Naive thymus-derived CD4-positive, alpha-beta T cell (primary cell): ENCODE measurements at places on chromosomes 11 and 22.
A peak's percentile ranks its signal among the peaks of the same experiment; 100 is the strongest.

- H3K4me3 ChIP-seq = no peak overlapping the region
- H3K36me3 ChIP-seq = no peaks in the 10 kb centered on the region
- no peak overlapping the region for H3K27ac ChIP-seq
Measured at GRCh38 chr11:99311870-99312269, 291.1 kb downstream of the CNTN5 start.

GRCh38 chr22:44366372-44367300 lies 53.9 kb upstream of the SHISAL1 start:
- no peak overlapping the region for H3K4me3 ChIP-seq
- DNase-seq = no peak
- no peaks in the 10 kb centered on the region for H3K27me3 ChIP-seq
- no peaks in the 10 kb centered on the region for H3K4me1 ChIP-seq
- no peak overlapping the region for H3K27ac ChIP-seq

DNA sequence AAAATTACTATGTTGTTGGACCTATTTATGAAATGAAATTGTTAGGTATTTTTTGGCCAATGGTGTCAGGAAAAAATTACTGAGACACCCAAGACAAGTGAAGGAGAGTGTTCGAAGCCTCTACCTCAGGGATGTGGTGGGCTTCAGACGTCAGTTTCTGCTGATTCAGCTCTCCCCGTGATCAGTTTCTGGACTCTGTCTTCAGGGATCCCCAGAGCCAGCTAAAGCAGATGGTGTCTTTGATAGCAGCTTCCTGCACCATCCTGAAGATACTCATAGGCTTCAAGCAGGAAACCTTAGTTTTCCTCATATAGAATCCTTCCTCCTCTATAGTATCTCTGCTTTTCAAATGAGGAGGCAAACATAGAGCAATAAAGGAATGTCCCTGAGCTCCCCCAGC lies 7.4 kb downstream of the CD248 start:
- no peak for DNase-seq
- no peaks in the 10 kb centered on the region for H3K36me3 ChIP-seq
- H3K4me1 ChIP-seq = peaks cover 21% of the 10 kb centered on the region
- no peaks in the 10 kb centered on the region for H3K27me3 ChIP-seq
- no peak overlapping the region for H3K27ac ChIP-seq
- no peak overlapping the region for H3K4me3 ChIP-seq

DNA sequence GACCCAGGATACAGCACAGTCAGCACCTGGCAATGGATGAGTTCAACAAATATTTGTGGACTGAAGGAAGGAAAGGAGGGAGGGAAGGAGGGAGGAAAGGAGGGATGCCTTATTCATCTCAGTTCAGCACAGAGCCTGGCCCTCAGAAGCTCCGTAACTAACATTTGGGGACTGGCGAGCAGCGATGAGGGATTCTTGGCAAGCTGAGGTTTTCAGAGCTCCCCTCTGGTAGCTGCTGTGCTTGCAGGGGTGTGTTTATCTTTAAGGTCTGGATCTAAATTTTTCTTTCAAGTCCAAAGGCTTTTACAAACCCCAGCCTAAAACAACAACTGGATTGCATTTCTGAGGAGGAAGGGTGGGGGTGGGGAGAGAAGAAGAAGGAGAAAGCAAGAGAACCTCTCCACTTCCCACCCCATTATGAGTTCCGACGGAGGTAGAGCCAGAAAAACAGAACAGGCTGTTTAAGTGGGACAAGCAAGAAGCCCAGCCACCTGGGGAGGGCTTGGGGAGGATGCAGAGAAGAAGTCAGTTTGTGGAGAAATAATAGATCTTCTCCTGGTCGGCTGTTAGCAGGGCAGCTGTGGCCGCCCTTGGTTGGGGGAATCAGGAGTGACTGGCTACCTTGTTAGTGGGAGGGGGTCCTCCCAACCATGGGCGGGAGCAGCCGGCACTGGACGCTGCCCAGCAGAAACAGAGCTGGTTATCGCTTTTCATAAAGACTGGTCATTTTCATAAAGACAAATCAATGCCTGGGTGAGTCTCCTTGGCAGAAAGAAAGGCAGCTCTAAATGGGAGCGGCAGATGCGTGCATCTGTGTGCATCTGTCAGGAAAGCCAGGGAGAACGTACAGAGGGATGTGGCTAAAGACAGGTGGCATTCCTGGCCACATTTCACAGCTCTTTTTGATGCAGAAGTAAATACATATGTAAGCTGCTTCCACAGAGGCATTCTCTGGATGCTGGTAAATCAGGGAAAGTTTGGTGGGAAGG lies 78.0 kb downstream of the TSPAN18 start:
- H3K27me3 ChIP-seq = no peaks in the 10 kb centered on the region
- H3K27ac ChIP-seq = no peak overlapping the region
- H3K4me3 ChIP-seq = no peak overlapping the region
- no peak for DNase-seq

GRCh38 chr11:48087974-48088681 lies 107.8 kb downstream of the PTPRJ start:
- peaks cover 3% of the 10 kb centered on the region for H3K4me1 ChIP-seq
- no peaks in the 10 kb centered on the region for H3K36me3 ChIP-seq
- H3K4me3 ChIP-seq = no peak overlapping the region
- H3K27ac ChIP-seq = no peak overlapping the region
- DNase-seq = no peak
- H3K27me3 ChIP-seq = no peaks in the 10 kb centered on the region

DNA sequence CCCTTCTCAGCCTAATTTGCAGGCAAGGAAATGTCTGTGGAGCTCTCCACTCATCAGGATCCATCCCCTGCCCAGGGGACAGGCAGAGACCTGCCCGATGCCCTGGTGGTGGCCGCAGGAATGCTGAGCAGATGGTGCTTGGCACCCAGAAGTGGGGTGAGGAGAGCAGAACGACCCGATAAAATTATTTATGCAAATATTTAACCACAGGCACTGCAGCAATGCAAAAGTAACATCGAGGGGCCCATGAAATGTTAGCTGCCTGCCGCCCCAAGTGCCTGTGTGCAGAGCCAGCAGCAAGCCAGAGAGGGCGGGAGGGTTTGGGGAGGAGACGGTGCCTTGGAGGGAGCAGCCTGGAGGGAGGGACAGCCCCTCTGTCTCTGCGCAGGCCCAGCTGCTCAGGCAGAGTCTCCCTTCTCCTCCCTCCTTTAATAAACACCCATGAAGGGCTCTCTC lies 205.5 kb downstream of the CTTN start:
- H3K36me3 ChIP-seq = no peaks in the 10 kb centered on the region
- no peaks in the 10 kb centered on the region for H3K27me3 ChIP-seq
- no peak overlapping the region for H3K27ac ChIP-seq
- DNase-seq = no peak

- no peak overlapping the region for H3K27ac ChIP-seq
- peaks cover 21% of the 10 kb centered on the region for H3K4me1 ChIP-seq
- H3K36me3 ChIP-seq = peaks cover 92% of the 10 kb centered on the region
- DNase-seq = no peak
- no peak overlapping the region for H3K4me3 ChIP-seq
Measured at GRCh38 chr11:128775468-128775867, 81.6 kb downstream of the FLI1 start.

DNA sequence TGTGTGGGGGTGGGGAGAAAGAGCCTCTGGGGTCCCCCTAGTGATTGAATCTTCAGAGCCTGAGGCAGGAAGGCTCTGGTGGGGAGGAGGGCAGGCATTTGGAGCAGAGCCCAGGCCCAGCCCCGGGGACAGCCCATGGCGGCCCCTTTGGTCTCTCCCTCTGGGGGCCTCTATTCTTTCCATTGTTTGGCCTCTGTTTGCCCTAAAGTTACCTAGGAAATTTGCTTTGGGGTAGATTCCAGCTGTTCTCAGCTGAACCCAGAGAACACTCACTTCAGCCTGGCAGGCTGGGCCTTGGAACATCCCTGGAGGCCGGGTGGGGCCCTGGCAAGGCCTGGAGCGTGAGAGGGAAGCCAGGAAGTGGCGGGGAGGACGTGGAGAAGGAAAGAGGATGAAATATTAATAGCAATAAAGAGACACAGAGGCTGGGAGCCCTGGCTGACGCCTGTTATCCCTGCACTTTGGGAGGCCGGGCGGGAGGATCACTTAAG lies 22.9 kb upstream of the A4GALT start:
- no peak overlapping the region for H3K27ac ChIP-seq
- DNase-seq = no peak
- no peaks in the 10 kb centered on the region for H3K27me3 ChIP-seq

GRCh38 chr11:19241260-19242178 lies 774 bp upstream of the E2F8 start:
- no peak for DNase-seq
- no peak overlapping the region for H3K27ac ChIP-seq
- peaks cover 12% of the 10 kb centered on the region for H3K4me1 ChIP-seq
- peaks cover 8% of the 10 kb centered on the region for H3K27me3 ChIP-seq

GRCh38 chr11:122523846-122524805 lies 131.4 kb upstream of the UBASH3B start:
- H3K27ac ChIP-seq = no peak overlapping the region
- no peaks in the 10 kb centered on the region for H3K27me3 ChIP-seq
- H3K36me3 ChIP-seq = no peaks in the 10 kb centered on the region
- no peak overlapping the region for H3K4me3 ChIP-seq

GRCh38 chr11:86885311-86885710 lies 69.9 kb downstream of the FZD4 start:
- no peak overlapping the region for H3K4me3 ChIP-seq
- no peak overlapping the region for H3K27ac ChIP-seq
- no peaks in the 10 kb centered on the region for H3K36me3 ChIP-seq
- H3K27me3 ChIP-seq = no peaks in the 10 kb centered on the region

GRCh38 chr22:37439347-37439746 lies 12.1 kb upstream of the ELFN2 start:
- DNase-seq = no peak
- H3K4me1 ChIP-seq = no peaks in the 10 kb centered on the region
- no peaks in the 10 kb centered on the region for H3K27me3 ChIP-seq
- H3K4me3 ChIP-seq = no peak overlapping the region
- H3K36me3 ChIP-seq = no peaks in the 10 kb centered on the region
- H3K27ac ChIP-seq = no peak overlapping the region

- DNase-seq = no peak
- no peaks in the 10 kb centered on the region for H3K36me3 ChIP-seq
- H3K27me3 ChIP-seq = no peaks in the 10 kb centered on the region
Measured at GRCh38 chr11:92703449-92703830, 266.0 kb upstream of the MTNR1B start.

- H3K27me3 ChIP-seq = no peaks in the 10 kb centered on the region
- H3K36me3 ChIP-seq = no peaks in the 10 kb centered on the region
- no peaks in the 10 kb centered on the region for H3K4me1 ChIP-seq
- no peak overlapping the region for H3K4me3 ChIP-seq
- DNase-seq = no peak
Measured at GRCh38 chr22:36795633-36796032, 19.7 kb upstream of the IFT27 start.

GRCh38 chr11:86091566-86091965 lies 22.7 kb upstream of the PICALM start:
- no peaks in the 10 kb centered on the region for H3K4me1 ChIP-seq
- no peak overlapping the region for H3K4me3 ChIP-seq
- H3K27me3 ChIP-seq = no peaks in the 10 kb centered on the region

- H3K36me3 ChIP-seq = no peaks in the 10 kb centered on the region
- no peak overlapping the region for H3K27ac ChIP-seq
- DNase-seq = no peak
- no peak overlapping the region for H3K4me3 ChIP-seq
- no peaks in the 10 kb centered on the region for H3K27me3 ChIP-seq
Measured at GRCh38 chr22:39178206-39179111, 26.0 kb upstream of the CBX7 start.

- DNase-seq = no peak
- H3K4me3 ChIP-seq = no peak overlapping the region
- no peaks in the 10 kb centered on the region for H3K36me3 ChIP-seq
- no peaks in the 10 kb centered on the region for H3K4me1 ChIP-seq
- H3K27me3 ChIP-seq = no peaks in the 10 kb centered on the region
Measured at GRCh38 chr11:79209540-79210266, 231.1 kb downstream of the TENM4 start.

DNA sequence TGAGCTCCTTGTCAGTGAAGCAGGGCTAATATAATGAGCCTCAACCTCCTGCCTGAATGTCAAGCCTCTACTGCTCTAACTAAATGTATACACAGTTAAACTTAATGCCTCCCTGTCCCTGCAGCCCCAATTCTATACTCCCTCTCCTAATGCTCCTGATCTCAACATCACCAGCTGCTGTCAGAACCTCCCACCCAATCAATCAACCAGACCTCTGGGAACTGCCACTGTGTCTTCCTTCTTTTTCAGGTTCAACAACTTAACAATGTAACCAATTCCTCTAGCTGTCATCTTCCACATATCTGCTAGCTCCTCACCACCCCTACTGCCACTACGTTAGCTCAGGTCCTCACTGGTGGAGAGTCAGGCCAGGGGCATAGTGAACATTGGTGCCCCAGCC lies 339.8 kb upstream of the NARS2 start:
- no peaks in the 10 kb centered on the region for H3K27me3 ChIP-seq
- no peak for DNase-seq
- H3K36me3 ChIP-seq = no peaks in the 10 kb centered on the region
- H3K4me1 ChIP-seq = no peaks in the 10 kb centered on the region
- no peak overlapping the region for H3K27ac ChIP-seq

DNA sequence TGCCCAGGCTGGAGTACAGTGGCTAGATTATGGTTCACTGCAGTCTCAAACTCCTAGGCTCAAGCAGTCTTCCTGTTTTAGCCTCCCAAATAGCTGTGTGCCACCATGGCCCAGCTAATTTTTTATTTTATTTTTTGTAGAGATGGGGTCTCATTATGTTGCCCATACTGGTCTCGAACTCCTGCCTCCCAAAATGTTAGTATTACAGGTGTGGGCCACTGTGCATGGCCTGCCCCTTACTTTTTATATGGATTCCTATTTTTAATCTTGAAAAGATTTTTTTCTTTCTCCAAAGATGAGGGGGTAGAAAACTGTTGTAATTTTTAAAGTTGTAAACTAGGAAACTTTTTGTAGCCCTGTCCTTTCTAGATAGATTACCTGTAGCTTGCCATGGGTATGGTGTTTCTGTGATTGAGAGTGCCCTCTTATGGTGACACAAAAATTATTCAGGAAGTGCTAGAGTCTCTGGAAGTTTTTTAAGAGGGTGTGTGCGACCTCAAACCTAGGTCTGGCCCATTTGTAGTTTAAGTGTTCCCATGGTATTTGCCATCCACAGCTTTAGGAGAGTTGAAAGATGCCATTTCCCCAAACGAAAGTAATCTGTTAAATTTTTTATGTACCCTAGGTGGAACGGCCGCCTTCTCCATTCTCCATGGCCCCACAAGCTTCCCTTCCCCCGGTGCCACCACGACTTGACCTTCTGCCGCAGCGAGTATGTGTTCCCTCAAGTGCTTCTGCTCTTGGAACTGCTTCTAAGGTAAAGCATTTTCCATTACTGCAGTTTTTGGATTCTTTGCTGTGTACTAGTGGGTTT lies 32.4 kb downstream of the MCAM start:
- H3K36me3 ChIP-seq = no peaks in the 10 kb centered on the region
- H3K4me3 ChIP-seq = no peak overlapping the region
- peak; percentile 71 for DNase-seq
- H3K27ac ChIP-seq = no peak overlapping the region
- no peaks in the 10 kb centered on the region for H3K4me1 ChIP-seq
